ENCODE measurements at places on chromosomes 5 and 9.

GRCh38 chr5:103207011-103207410, 51.6 kb upstream of the MACIR start:
- DNase-seq = no peak

GRCh38 chr9:14710804-14711203, 11.7 kb downstream of the CER1 start:
- DNase-seq = no peak

- no peak for DNase-seq
These were observed 194.9 kb downstream of the PALM2AKAP2 start for GRCh38 chr9:109974918-109975276.

- no peak for DNase-seq
These were observed 168.6 kb downstream of the NNT start for GRCh38 chr5:43771611-43772031.

DNA sequence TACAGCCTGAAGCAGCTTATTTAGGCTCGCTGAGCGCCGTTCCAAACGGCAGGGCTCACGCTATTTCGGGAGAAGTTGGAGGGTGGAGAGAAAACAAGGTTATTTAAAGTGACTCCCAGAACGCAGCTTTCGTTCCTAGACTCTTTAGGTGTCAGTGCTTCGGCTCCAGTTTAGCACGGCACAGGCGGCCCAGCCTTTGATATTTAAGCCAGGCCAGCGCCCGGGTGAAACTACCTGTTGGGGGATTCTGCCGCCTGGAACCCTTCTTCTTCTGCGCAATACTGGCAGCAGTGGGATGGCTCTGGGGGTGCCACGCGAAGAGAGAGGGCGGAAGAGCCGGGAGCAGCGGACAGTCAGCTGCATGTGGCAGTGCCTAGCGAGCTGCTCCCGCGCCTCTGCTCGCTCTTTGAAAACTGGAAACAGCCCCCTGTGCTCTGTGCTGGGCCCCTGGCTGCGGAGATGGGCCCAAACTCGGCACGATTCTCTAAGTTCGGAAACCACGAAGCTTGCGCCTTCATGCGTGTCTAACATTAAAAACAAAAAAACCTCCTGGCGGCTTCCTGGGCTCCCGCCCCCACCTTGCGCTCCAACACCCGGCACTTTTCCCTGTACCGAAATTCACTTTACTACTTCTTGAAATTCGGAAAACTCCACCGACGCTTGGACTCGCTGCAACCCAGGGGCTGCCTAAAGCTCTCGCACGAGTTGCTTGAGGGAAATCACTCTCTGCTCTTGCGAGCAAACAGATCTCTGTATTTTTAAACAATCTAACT, 34.6 kb upstream of the NFIB start:
- peak; percentile 31 for DNase-seq

DNA sequence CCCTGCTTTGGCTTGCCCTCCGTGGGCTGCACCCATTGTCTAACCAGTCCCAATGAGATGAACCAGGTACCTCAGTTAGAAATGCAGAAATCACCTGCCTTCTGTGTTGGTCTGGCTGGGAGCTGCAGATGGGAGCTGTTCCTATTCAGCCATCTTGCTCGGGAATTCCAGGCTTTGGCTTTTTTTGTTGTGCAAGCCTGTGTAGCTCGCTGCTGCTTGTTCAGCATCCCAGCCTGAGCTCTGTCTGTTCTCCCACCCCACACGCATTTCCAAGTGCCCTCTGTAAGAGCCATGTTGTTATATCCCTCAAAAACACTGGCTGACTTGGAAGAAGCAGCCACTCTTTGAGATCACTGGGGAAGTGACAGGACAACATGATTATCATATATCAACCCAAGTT, 101.6 kb upstream of the DPYSL3 start:
- DNase-seq = no peak

- DNase-seq = no peak
These were observed 31.7 kb downstream of the CRB2 start for GRCh38 chr9:123387686-123388085.

Measured in head of caudate nucleus (tissue), 42 donors.